ENCODE measurements at places on chromosomes 1 and 21. TPM values are rescaled to one million over a fixed set of nuclear protein-coding genes. Genes with fewer than 3 reads are reported as not detected.

The DMBX1 gene
- not detected for total RNA-seq

The MIXL1 gene
- total RNA-seq = not detected

The OR10J5 gene
- total RNA-seq = not detected

The CAMK2N1 gene
- 55.0 TPM for total RNA-seq

The RHEX gene
- not detected for total RNA-seq

The DCDC2B gene
- not detected for total RNA-seq

The VSIG8 gene
- not detected for total RNA-seq
